Naive thymus-derived CD4-positive, alpha-beta T cell (primary cell): ENCODE measurements at places on chromosomes 2 and 18. TPM values are rescaled to one million over a fixed set of nuclear protein-coding genes. Genes with fewer than 3 reads are reported as not detected.
A peak's percentile ranks its signal among the peaks of the same experiment; 100 is the strongest.

DNA sequence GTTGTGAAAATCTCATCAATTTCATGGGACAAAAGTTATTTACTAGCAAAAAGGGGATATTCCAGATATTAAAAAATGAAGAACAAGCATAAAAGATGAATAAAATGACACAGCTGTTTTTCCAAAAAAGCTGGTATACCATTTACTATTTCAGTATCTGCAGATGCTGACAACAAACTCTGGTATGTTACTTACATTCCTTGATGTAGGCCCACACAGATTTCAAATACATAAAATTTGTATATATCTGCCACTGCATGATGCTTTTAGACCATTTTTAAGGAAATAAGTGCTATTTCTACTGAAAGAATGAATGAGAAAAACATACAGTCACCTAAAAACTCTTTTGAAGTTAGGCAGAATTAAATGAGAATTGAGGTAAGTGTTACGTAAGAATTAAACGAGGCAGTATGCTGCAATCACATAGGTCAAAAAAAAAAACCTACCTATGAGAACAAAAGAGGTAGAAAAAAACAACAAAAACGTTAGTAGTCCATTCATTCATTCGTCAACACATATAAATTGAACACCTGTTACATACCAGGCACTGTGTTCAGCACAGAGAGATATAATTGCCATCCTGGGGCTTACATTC lies 32.5 kb downstream of the ARL5A start:
- H3K27me3 ChIP-seq = no peaks in the 10 kb centered on the region
- H3K4me1 ChIP-seq = no peaks in the 10 kb centered on the region
- no peaks in the 10 kb centered on the region for H3K36me3 ChIP-seq
- no peak overlapping the region for H3K27ac ChIP-seq

DNA sequence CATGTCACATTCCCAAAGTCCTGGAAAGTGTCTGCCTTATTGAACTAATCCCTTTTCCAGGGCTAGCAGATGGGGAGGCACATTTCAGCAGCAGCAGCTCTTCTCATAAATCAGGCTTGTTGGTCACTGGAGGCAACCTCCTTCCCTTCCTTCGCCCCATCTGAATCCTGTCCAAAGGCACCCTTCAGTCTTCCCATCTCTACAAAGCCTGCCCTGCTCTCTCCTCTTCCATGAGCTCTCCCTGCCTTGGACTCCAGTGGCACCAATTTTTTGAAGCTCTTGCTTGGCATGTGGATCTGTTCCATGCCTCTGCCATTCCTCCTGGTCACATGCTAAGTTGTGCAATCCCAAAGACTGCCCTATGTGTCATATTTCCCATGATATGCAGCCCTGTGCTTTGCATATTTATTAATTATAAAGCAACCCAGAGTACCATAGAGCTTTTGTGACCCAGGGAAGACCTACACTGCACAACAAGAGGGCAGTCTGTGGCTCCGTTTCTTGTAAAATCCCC lies 70.3 kb downstream of the ANTXR1 start:
- DNase-seq = no peak
- no peak overlapping the region for H3K4me3 ChIP-seq
- H3K4me1 ChIP-seq = no peaks in the 10 kb centered on the region
- H3K27ac ChIP-seq = no peak overlapping the region
- H3K27me3 ChIP-seq = no peaks in the 10 kb centered on the region

GRCh38 chr2:144170179-144170578 lies 349.7 kb downstream of the ZEB2 start:
- H3K4me3 ChIP-seq = no peak overlapping the region
- no peaks in the 10 kb centered on the region for H3K4me1 ChIP-seq
- H3K36me3 ChIP-seq = no peaks in the 10 kb centered on the region
- DNase-seq = no peak
- no peak overlapping the region for H3K27ac ChIP-seq

DNA sequence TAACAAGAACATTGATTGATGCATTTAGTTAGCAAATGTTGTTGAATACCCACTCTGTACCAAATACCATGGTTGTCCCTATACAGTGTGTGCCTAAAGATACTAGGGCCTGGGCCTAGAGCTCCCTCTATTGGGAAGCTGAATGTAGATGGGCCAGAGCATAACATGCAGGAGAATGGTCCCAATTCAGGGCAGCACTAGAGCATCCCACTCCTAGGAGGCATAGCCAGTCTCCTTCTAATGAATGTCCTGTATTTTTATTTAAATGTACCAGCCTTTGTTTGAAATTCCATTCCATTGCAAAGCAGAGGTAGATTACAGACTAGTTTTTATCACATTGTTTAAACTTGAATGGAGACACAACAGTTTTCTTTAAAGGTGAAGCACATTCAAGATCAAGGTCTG lies 90.6 kb downstream of the FEZ2 start:
- no peak overlapping the region for H3K4me3 ChIP-seq
- H3K27ac ChIP-seq = no peak overlapping the region
- no peaks in the 10 kb centered on the region for H3K36me3 ChIP-seq

DNA sequence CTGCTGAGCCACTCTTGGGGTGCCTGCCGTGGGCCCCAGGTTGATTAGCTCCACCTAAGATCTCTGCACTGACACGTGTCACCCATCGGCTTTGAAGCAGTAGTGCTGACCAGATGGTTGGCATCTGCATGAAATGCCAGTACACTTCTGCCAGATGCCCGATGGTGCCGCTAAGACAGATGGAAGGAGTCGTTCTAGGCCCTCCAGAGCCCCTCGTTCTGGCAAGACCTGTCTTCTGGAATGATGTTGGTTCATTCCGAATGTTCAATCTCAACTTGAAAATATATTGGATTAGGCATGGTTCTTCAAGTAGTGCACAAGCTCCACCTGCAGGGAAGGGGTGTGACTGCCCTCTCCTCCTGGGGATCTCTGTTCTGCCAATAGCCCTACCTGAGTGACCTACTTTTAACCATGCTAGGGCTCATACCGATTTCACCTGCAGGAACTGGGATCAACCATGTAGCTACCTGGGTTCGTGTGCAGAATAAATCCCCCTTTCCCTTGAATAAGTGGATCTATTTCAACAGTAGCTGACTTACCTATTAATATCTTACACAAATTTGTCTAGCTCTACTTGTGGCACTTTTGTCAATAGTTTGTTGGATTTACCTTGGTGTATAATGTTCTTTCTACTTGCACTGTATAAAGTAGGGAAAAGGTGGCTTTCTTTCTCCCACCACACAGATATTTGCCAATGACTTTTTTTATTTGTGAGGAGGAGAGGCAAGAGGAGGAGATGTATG lies 342.6 kb downstream of the CTNNA2 start:
- no peak overlapping the region for H3K27ac ChIP-seq
- H3K4me1 ChIP-seq = no peaks in the 10 kb centered on the region
- no peak overlapping the region for H3K4me3 ChIP-seq

DNA sequence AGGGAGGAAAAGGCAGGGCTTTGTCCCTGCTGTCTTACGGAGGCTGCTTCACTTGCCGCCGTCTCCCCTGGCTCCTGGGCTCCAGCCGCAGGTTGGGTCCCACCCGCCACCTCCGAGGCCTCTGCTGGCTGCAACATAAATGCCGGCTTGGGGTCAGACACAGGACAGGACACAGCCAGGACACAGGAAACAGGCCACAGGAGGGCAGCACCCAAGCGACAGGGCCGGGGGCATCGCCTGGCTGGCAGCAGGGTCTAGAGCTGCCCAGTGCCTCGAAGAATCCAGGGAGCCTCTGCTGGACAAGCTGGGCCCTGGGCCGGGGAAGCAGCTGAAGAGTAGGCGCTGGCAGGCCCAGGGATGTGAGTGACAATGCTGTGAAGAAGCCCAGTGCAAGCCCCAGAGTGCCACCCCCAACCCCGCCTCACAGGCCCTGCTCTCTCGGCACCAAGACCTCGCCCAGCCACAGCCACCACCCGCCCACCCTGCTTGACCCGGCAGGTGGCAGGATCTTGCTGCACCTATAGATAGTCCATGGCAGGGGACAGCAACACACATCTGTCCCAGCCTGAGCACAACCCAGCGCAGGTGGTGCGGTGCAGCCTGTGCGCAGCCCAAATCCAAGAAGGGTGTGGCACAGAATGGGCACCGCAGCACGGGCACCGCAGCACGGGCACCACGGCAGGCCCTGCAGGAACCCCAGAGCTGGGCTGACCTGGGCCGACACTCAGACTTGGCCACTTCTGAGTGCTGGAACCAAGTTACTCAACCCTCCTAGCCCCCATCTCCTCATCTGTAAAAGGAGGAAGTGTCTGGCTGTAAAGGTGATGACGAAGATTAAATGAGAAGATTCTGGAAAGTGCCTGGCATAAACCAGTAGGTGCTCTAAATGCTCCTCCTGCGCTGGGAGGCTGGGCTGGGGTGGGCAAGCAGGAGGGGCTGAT lies 55.6 kb downstream of the BIN1 start:
- H3K27ac ChIP-seq = no peak overlapping the region
- no peak overlapping the region for H3K4me3 ChIP-seq
- peaks cover 81% of the 10 kb centered on the region for H3K36me3 ChIP-seq
- peak; percentile 4 for DNase-seq
- H3K27me3 ChIP-seq = no peaks in the 10 kb centered on the region

DNA sequence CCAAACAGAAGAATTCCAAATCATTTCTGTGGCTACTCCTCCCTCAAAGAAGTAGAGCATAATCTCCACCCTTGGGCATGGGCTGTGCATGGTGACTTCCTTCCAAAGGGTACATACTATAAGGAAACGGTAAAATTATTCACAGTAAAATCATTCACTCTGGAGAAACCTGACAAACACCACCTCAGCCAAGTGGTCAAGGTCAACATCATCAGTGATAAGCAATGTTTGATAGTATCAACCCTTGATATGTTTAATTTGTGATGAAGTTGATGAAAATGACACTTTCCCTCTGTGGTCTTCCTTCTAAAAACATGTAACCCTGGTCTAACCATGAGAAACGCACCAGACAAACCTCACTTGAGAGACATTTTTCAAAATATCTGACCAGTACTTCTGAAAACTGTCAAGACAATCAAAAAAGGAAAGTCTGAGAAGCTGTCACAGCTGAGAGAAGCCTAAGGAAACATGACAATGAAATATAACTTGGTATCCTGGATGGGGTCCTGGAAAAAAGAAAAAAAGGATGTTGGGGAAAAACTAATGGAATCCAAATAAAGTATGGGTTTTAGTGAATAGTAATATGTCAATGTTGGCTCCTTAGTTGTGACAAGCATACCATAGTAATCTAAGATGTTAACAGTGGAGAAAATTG lies 9.4 kb upstream of the TXNDC2 start:
- H3K27me3 ChIP-seq = no peaks in the 10 kb centered on the region
- H3K36me3 ChIP-seq = no peaks in the 10 kb centered on the region

GRCh38 chr18:63177919-63178821 lies 141.4 kb downstream of the BCL2 start:
- H3K4me3 ChIP-seq = no peak overlapping the region
- H3K27ac ChIP-seq = no peak overlapping the region
- no peaks in the 10 kb centered on the region for H3K36me3 ChIP-seq
- DNase-seq = no peak
- peaks cover under 1% of the 10 kb centered on the region for H3K4me1 ChIP-seq

The HK2 gene
- polyA plus RNA-seq = 3.6 TPM

- peaks cover 4% of the 10 kb centered on the region for H3K36me3 ChIP-seq
- H3K4me1 ChIP-seq = peaks cover 57% of the 10 kb centered on the region
- no peak overlapping the region for H3K4me3 ChIP-seq
- H3K27ac ChIP-seq = no peak overlapping the region
- no peak for DNase-seq
- H3K27me3 ChIP-seq = no peaks in the 10 kb centered on the region
These were observed 11.6 kb downstream of the B3GNT2 start for GRCh38 chr2:62207491-62207890.

The IL36RN gene
- not detected for polyA plus RNA-seq

The UGT1A5 gene
- not detected for polyA plus RNA-seq

The LYPD6B gene
- polyA plus RNA-seq = not detected

DNA sequence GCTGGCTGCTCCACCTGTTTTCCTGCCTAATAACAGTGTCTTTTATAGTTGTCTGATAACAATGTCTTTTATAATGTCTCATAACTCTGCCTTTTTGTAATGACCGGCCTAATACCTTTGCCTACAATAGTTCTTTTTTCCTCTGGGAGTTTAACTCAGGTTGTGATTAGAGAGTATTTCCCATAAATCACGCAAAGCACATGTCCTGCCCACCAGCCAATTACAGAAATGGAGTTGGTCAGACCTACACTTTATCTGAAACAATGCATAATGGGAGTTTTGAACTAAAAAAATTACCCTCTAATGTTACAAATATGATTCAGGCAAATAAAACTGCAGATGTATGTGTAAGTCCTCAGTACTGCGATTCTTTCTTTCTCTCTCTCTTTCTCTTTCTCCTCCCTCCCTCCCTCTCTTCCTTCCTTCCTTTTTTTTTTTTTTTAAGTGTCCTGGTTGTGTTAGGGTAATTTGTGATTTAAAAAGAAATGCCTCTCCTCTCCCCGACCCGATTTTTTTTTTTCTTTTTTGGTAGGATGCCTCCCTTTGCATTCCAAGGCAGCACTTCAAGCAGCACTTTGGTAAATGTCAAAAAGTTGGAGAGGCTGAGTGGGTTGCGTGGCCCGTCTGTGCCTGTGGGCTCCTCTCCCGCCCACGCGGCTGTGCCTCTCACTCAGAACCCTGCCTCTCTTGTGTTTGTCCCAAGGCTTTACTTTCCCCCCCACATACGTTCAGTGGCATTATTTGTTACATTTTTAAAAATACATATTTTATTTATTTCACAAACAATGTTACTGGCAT lies 147.3 kb downstream of the AGAP1 start:
- H3K27ac ChIP-seq = no peak overlapping the region
- no peak for DNase-seq
- no peaks in the 10 kb centered on the region for H3K27me3 ChIP-seq
- H3K4me1 ChIP-seq = no peaks in the 10 kb centered on the region
- H3K4me3 ChIP-seq = no peak overlapping the region
- H3K36me3 ChIP-seq = no peaks in the 10 kb centered on the region

DNA sequence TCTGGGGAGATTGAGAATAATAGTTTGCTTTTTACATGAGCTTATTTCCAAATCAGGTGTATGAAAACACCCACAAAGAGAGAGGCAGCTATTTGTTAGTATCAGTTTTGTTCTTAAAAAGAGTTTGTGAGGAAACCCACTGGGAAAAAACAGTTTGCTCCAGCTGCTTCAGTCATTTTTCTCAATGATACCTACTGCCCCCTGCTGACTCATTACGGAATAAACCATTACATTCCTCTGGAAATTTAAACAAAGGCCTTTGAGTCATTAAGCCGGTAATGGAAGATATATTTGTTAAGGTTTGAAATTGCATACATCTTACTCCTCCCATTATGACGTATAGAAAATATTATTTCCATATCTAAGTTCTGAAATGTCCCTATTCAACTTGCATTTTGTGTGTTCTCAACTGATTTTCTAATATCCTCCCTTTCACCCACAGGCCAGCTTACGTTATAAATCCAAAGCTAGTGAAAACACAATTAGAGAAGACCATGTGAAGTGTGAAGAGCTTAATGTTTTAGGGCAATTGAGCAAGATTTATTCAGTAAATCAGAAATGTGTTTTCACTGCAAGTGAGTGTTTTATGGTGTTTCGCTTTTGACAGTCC lies 761.6 kb downstream of the DSC3 start:
- DNase-seq = no peak
- H3K4me1 ChIP-seq = no peaks in the 10 kb centered on the region
- H3K27ac ChIP-seq = no peak overlapping the region
- no peaks in the 10 kb centered on the region for H3K27me3 ChIP-seq

GRCh38 chr2:18991177-18992168 lies 366.9 kb downstream of the OSR1 start:
- H3K27ac ChIP-seq = no peak overlapping the region
- no peak overlapping the region for H3K4me3 ChIP-seq
- H3K36me3 ChIP-seq = no peaks in the 10 kb centered on the region
- no peaks in the 10 kb centered on the region for H3K27me3 ChIP-seq
- no peaks in the 10 kb centered on the region for H3K4me1 ChIP-seq
